T-helper 2 cell (primary cell): ENCODE measurements at places on chromosomes 3 and 15.

- no peak for DNase-seq
Measured at GRCh38 chr3:76965122-76965725, 74.7 kb upstream of the ROBO2 start.

DNA sequence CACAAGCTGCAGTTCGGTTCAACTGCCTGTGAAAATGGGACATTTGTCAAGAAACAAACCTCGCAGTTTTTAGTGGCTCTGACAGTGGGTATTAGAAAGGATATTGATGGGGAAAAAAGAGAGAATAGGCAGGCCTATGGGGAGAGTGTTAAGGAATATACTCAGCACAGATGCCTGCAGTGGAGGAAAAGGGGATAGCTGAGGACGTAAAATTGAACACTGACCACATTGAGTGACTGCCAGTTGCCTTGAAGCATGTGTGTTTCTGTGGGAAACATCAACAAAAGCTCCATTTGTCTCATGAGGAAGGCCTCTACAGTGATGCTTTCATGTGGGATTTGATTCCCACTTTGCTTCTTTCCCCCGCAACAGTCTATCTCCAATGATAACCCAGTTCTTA is 1042.1 kb downstream of the TUSC7 start:
- no peak for DNase-seq

GRCh38 chr3:114418107-114418506 is 124.3 kb downstream of the TIGIT start:
- DNase-seq = no peak

DNA sequence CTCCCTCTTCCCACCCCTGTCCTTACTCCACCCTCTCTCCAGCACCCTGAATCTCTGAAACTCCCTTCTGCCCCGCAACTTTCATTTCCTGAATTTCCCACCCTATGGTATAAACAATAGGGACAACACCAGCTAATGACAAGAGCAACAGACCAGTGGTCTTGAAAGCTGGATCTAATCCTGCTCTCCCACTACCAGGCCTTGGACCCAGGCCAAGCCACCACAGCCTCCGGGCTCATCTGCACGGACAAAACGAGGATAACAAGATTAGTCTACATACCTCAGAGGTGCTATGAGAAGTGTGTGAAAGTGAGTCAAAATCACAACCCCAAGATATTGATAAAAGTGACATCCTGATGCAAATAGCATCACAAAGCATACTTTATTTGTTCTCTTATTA is 128.6 kb downstream of the ERC2 start:
- DNase-seq = no peak

GRCh38 chr15:44193651-44194322 is 1.3 kb downstream of the FRMD5 start:
- no peak for DNase-seq

- no peak for DNase-seq
Measured at GRCh38 chr3:193464889-193465288, 86.3 kb upstream of the ATP13A5 start.
